CD4-positive, alpha-beta T cell treated with Interleukin-2 at 100 ng/mL for 4 hours (primary cell): ENCODE measurements at places on chromosomes 7 and 10.

DNA sequence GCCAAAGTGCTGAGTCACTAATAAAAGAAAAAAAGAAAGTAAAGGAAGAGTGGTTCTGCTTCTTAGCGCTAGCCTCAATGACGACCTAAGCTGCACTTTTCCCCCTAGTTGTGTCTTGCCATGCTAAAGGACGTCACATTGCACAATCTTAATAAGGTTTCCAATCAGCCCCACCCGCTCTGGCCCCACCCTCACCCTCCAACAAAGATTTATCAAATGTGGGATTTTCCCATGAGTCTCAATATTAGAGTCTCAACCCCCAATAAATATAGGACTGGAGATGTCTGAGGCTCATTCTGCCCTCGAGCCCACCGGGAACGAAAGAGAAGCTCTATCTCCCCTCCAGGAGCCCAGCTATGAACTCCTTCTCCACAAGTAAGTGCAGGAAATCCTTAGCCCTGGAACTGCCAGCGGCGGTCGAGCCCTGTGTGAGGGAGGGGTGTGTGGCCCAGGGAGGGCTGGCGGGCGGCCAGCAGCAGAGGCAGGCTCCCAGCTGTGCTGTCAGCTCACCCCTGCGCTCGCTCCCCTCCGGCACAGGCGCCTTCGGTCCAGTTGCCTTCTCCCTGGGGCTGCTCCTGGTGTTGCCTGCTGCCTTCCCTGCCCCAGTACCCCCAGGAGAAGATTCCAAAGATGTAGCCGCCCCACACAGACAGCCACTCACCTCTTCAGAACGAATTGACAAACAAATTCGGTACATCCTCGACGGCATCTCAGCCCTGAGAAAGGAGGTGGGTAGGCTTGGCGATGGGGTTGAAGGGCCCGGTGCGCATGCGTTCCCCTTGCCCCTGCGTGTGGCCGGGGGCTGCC lies at the start of gene IL6:
Gene IL6 (plus strand): TSS at position 294 of the 807 bp plus-strand sequence. CDS start 63 bp downstream, at position 357.
- peak; percentile 13 for DNase-seq

GRCh38 chr7:4683884-4684565 lies 1.9 kb downstream of the FOXK1 start:
- DNase-seq = peak; percentile 85

DNA sequence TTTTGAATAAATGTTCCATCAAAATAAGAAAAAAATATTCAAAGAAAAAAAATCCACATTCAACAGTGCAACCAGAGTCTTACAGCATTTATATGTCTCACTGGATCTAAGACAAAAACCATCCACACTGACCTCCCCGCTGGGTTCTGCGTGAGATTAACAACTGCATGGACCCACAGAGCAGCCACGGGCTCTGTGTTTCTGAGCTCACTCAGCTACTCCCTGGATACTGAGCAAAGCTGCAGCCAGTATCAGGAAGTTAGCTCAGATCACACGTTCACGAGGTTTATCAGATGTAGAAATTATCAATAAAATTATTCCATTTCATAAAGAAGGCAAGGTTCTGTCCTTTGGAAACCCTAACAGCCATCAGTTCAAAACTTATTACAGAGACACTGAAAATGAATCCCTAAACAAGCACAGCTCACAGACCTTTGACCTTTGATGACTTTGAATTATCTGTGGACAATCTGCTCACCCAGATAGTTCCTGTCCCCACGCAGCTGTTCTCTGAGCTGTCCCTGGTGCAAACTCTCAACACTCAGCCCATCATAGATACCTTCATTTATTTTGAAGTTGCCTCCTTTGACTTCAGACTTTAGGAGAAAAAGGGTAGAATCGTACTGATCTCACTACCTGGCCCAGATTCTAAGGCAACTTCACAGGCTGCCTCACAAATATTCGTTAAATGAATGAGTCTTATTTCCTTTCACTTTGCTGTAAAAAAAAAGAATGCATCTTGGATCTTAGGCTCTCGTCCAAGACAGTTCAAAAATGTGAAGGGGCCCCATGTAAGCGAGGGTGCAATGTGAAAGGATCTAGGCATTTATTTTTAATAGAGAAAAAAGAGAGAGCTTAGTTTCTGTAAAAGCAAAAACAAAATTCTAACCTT lies 67.7 kb upstream of the SVIL start:
- no peak for DNase-seq

GRCh38 chr10:124288486-124288885 lies 130.2 kb downstream of the OAT start:
- no peak for DNase-seq

GRCh38 chr10:3750854-3751253 lies 34.2 kb downstream of the KLF6 start:
- DNase-seq = no peak

DNA sequence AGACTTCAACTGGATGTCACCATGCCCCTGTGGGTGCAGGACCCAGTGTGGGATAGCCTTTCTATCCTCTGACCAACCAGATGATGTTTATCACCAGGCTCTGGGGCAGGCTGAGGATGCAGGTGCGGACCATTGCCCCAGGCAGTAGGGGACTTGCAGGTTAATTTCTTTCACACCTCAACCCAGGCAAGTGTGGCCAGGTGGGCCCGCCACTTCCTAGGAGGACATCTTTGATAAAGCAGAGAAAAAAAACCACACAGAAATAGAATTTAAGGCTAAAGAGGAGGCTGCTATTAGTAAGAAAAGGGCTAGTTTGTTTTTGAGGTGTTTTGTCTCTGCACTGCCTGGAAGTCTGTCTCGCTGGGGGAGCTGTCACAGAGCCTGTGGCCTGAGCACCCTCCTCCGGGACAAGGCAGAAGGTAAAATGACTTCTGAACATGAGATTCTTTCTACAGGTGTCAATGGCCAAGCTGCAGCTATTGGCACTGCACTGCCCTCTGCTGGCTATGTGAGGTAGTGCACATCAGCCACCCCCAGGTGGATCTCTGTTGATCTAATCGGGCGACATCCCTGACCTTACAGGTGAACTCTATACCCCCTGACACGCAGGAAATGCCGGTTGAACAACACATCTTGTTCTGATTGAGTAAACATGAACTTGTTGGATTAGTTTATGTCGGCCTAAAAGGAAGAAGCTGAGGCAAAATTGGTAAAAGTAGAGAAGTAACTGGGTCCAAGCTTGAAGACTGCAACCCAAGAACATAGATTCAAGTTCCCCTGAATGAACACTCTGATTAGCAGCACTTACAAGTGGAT lies 21.0 kb downstream of the UPP1 start:
- DNase-seq = peak; percentile 93

DNA sequence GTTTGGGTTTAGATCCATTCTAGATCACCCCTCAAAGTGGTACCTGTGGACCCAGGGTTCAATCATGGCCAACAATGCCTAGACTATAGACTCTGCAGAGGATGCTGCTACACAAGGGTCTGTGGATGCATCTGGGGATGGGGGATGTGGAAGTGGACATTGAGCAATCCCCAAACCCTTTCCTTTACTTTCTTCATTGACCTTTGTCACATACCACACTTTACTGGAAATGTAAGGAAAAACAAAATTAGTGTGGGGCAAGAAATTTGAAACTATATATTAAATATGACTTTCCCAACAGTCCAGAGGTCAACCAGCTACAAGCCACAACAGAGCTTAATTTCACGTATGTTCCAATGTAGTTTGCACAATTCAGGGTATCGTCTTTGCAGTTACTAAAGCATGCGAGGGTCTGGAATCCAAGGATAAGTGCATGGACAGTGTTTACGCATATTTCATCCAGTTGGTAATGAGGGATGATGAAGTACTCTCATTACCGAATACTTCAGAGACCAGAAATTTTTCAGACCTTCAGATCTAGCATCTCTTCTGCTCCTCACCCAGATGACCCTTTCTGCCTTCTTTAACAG lies 33.3 kb upstream of the CASD1 start:
- DNase-seq = no peak

DNA sequence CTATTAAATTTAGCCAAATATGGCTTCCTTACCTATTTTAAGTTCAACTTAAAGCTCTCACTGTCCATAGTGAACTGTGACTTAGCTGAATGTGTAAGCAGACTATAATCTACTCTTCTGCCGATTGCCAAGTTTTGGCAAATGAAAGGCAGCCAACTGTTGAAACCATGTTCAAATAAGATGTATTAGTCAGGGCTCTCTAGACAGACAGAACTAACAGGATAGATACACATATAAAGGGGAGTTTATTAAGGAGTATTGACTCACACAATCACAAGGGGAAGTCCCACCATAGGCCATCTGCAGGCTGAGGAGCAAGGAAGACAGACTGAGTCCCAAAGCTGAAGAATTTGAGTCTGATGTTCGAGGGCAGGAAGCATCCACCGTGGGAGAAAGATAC lies 837.7 kb upstream of the AUTS2 start:
- no peak for DNase-seq

DNA sequence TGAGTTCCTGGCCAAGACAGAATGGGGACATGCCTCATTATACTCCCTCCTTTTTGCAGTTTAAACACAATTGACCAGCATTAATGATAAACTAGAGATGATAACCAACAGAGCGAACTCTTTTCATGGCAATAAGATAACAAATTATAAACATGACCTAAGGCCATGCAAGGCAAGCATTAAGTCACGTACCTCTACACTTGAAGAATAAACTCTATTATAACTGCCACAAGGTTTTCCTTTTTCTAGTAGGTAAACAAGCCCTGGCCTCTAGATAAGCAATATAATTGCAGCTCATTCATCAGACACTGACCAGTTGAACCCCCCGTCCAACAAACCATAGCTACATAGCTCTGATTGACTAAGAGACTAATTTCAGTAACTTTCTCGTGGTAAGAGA lies 767.0 kb downstream of the GRM8 start:
- DNase-seq = no peak

DNA sequence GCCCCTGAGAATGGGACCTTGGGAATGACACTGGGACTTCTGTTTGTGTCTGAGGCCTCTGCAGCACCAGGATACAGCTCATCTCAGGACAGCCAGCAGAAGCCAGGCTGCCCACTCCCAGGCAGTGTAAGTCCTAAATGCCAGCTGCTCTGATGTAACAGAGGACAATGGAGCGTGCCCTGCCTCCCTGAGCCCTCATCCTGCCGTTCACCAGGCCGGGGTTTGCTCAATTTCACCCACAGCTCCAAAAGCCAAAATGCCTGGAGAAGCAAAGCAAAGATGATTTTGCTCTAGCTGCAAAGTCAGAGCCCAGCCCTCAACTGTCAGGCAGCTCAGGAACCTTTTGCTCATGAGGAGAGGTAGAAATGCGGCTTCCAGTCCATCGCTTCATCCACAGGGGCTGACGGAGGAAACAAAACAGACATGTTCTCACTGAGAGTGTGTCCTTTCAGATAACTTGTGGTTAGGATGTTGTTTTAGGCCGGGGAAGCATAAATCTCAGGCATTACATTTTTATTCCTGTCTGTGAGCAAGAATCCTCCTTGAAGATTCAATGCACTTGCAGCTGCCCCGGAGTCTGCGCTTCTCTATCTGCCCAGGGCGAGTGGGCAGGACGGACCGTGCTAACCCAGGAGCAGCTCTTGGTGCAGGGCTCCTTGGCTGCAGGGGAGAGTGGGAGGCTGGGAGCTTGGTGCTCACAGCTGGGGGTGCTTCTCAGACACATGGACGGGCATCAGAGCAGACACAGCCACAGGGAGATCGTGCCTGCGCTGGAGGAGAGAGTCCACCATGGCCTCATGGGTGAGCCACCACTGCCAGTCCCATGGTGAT lies 83.2 kb upstream of the CHST15 start:
- no peak for DNase-seq

DNA sequence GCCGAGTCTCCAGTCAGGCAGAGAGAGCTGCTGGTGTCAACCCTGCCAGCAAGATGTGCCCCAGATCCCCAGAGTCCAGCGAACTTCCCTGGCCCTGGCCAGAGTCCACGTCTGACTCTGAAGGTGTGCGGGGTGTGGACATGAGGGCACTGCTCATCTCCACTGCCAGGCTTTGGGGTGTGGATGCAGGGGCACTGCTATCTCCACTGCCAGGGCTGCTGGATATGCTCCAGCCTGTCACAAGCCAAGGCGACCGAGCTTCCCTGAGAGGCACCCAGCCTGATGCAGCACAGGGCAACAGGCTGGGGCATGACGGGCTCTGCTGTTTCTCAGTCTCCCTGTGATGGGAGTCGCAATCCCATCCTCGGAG lies 596.8 kb downstream of the PTPRN2 start:
- no peak for DNase-seq

DNA sequence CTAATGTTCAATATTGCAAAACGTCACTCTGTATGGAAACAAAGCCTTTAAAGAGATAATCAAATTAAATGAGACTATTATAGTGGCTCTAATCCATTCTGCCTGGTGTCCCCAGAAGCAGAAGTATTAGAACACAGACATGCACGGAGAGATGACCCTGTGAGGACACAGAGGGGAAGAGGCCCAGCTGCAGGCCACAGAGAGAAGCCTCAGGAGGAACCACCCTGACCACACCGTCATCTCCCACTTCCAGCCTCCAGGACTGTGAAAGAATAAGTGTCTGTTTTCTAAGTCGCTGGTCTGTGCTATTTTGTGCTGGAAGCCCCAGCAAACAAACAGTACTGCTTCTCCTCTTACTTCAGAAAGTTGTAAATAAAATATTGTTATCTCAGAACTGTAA lies 283.5 kb upstream of the ADARB2 start:
- DNase-seq = no peak

DNA sequence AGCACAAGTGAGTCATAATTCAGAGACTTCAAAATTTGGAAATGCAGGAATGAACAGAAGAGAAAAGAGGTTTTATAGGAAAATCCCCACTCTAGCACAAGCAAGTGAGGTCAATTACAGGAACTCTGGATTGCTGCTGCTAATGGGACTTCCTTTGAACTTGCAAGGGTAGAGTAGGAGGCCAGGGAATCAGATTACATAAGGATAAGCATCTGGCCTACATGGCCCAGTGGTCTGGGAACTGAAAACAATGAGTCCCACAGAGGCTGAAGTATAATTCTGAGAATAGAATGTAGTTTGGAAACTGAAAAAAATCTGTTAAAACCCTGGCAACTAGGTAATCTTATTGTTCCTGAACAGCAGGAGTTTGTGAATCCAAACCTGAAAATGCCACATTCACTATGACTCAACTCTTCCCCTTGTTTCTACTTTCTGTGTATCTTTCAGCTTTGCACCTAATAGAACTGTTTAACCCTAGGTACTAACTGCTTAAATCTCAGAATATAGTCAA lies 66.5 kb downstream of the CTNNA3 start:
- no peak for DNase-seq

GRCh38 chr10:80264081-80265056 lies 25.1 kb downstream of the MAT1A start:
- DNase-seq = no peak

- DNase-seq = no peak
Measured at GRCh38 chr7:39937366-39938153, 12.5 kb upstream of the CDK13 start.

DNA sequence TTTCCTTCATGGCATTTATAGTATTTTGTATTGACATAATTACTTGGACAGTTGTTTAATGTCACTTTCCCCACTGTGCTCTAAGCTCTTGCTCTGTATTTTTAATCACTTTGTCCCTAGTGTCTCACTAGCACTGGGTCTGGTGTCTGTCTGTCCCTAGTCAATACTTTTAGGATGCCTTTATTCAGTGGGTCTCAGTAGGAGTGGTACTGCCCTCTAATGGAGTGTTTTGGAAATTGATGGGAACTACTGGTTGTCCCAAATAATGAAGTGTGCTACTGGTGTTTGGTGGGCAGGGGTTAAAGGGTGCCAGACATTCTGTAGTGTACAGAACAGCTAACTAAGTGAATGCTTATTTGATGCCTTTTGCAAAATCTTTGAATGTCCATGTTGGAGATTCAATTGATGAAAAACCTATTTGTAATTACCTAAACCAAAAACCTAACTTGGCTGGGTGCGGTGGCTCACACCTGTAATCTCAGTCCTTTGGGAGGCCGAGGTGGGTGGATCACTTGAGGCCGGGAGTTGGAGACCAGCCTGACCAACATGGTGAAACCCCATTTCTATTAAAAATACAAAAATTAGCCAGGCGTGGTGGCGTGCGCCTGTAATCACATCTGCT lies 33.3 kb downstream of the CDK14 start:
- peak; percentile 17 for DNase-seq
